ENCODE measurements at places on chromosomes 7 and 10. TPM values are rescaled to one million over a fixed set of nuclear protein-coding genes. Genes with fewer than 3 reads are reported as not detected.
A peak's percentile ranks its signal among the peaks of the same experiment; 100 is the strongest.

The ZFAND4 gene
- total RNA-seq, result 14.3 TPM

The ST7 gene
- 21.3 TPM for total RNA-seq

The PRRT4 gene
- total RNA-seq, result 0.27 TPM

The COL1A2 gene
- not detected for total RNA-seq

The GIMAP6 gene
- total RNA-seq, result 67.1 TPM

The NPFFR1 gene
- under 0.01 TPM for total RNA-seq

The CRCP gene
- total RNA-seq, result 30.2 TPM

The ACSM6 gene
- total RNA-seq, result not detected

The SLC26A3 gene
- not detected for total RNA-seq

The AKAP9 gene
- 22.1 TPM for total RNA-seq

The ALOX5 gene
- total RNA-seq, result 9.2 TPM

The CYP2C19 gene
- total RNA-seq, result not detected

The HHEX gene
- 68.7 TPM for total RNA-seq

DNA sequence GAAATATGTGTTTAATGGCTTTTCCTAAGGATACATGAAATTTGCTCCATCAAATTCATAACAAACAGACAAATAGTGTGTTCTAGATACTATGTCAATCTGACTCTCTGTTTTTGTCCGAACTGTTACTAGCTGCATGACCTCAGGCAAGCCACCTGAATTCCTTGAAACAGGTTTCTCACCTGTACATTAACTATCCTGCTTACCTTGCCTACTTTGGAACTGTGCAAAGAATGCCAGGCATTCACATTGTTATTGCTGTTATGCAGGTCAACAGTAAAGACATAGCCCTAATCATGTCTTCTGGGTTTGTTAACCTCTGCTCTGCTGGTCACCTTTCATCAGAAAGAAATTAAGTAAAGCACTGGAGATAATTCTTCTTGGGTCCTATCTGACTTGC lies 1283.9 kb upstream of the CELF2 start:
- no peak for DNase-seq

GRCh38 chr10:123479640-123480039 lies 186.5 kb upstream of the GPR26 start:
- no peak for DNase-seq

DNA sequence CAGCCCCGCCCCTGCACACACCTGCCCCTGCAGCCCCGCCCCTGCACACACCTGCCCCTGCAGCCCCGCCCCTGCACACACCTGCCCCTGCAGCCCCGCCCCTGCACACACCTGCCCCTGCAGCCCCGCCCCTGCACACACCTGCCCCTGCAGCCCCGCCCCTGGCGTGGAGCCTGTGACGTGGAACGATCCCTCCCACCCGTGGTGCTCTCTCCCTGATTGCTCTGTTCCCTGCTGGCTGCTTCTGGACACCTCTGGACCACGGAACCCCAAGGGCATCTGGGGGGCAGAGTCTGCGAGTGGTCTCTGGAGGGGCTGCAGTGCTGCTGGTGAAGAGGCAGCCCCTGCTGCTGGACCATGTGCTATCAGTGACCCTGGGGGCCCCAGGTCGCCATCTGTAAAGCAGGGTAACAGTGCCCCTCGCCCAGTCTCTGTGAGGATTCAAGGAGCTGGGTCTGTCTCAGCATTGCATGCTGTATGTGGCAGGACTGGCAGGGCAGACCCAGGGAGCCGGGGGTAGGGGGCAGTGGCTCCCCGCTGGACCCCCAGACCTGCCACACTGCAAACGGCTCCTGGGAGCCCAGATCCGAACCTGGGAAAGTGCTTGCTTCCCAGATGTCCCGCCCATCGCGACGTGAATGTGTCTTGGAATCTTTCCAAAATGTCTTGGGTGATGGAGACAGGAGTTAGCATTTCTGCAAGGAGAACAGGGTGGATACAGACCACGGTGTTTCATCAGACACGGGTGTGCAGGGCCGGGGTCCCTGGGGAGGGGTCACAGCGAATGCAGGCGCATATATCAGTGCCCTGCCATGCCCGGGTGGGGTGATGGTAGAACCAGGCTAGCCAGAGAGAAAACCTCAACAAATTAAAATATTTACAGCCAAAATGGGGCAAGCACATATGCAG lies 27.9 kb upstream of the NKX6-2 start:
- DNase-seq, result no peak

DNA sequence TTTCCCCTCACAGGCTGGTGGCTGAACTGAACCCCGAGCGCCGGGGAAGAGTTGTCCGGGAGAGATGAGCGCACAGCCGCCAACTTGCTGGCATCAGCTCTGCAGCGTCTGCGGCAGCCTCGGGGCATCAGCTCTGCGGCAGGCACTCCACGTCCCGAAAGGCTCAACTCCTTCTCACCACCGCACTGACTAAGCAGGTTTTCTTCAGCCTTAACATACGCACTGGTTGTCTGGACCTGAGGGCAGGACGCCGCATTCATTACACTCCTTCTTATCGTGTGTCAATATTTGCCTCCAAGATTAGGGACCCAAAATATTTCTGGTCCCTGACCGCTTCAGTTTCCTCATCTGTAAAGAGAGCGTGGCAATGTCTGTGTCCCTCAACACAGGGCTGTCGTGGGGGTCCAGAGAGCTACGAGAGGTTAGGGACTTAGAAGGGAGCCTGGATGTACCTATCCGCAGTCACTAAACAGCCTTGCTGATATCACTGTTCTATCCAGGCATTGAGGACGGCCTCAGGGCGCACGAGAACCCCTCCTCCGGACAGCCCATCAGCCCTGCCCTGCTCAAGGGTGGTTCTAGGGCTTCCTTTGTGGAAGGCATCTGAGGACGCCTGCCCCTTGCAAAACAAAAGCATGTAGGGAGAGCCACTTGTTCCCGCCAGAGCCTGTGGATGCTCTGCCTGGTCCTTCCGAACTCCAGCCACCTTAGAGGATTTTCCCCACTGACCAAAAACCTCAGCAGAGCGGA lies 42.8 kb upstream of the FIGNL1 start:
- DNase-seq, result no peak

DNA sequence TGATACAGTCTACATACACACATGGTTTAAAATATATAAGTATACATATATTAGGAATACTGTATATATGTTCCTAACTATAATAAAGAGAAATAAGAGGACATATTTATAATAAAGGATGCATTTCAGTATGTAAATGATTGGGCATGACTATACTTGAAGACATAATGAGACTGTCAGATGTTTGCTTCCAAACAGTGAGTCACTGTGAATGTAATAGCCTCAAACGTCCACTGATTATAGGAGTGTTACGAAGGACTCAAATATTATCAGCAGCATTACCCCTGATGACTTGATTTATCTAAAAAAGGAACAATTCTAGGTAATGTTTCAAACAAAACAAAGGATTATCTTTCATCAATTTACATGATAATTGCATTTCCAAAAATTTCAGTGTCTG lies 39.9 kb upstream of the NRBF2 start:
- DNase-seq, result no peak

GRCh38 chr10:99358101-99358500 lies 28.9 kb downstream of the CNNM1 start:
- DNase-seq, result no peak

GRCh38 chr10:86946213-86947155 lies 10.9 kb downstream of the MMRN2 start:
- DNase-seq, result no peak

GRCh38 chr7:40986351-40986873 lies 716.5 kb downstream of the INHBA start:
- no peak for DNase-seq

DNA sequence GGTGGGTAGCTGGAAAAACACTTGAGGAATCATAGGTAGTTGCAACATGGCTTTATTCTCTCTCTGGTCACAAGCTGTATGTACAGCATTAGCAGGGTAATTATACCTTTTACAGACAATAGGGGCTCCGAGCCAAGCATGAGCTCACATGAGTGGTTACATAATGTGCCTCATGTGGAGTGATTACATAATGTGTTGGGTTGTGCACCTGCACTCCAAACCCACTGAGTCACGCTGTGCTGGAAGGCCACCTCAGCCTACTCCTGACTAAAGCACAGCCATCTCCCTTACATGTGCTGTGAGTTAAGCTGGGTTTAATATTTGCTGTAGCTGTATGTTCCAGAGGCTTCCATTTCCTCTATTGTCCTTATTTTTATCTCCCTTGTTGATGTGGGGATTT lies 348.7 kb upstream of the SEMA3C start:
- DNase-seq, result no peak

GRCh38 chr7:33750177-33750576 lies 155.2 kb upstream of the BMPER start:
- DNase-seq, result no peak

DNA sequence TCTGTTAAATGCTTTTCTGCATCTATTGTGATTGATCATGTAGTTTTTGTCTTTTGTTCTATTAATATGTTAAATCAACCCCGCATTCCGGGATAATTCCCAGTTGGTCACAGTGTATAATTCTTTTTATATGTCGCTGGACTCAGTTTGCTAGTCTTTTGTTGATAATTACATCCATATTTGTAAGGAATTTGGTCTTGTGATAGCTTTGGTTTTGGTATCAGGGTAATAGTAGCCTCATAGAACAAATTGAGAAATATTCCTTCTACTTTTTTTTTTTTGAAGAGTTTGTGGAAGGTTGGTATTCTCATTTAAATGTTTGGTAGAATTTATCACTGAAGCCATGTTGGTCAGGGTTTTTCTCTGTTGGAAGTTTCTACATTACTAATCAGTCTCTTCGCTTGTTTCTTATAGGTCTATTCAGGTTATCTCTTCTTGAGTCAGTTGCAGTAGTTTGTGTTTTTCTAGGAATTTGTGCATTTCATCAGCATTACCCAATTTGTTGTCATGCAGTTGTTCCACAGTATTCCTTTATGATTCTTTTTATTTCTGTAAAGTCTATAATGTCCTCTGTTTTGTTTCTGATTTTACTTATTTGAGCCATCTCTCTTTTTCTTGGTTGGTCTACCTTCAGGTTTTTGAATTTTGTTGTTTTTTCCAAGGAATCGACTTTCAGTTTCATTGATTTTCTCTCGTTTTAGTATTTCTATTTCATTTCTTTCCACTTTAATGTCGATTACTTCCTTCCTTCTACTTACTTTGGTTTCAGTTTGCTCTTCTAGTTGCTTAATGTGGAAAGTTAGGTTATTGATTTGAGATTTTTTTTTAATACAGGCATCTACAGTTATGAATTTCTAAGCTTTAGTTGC lies 64.6 kb upstream of the GJD4 start:
- no peak for DNase-seq

DNA sequence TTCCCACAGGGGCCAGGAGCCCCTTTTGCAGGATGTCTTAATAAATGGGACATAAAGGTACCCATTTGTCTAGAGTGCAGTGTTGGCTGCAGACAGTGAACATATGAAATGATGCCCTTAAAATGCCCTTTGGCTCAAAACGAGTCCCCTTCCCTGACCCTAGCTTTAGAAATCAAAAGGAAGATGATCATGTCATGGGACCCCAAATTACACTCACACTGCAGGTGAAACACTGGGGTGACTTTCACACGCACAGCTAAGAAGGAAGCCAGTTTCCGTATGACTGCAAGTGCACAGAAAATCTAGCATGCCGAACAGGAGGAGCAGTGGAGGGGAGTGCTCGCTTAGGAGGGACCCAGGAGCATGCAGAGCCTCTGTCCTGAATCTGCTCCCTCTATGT lies 154.5 kb upstream of the KLF14 start:
- no peak for DNase-seq

DNA sequence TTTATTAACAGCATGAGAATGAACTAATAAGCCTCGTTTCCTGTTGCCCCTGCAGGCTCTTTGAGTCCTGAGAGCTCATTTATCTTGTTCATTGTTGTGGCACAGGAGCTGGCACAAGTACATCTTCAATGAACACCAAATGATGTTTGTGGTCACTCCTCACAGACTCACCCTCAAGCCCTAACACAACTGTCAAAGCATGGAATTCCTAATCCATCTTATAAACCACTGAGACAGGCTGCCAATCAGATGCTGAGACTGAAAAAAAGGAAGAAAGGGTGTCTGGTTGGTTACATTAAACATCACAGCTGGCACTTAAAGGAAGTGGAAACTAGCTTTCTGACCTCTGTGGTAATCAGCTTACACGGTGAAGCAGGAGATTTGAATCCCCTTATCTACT lies 7.7 kb upstream of the CCDC172 start:
- no peak for DNase-seq

DNA sequence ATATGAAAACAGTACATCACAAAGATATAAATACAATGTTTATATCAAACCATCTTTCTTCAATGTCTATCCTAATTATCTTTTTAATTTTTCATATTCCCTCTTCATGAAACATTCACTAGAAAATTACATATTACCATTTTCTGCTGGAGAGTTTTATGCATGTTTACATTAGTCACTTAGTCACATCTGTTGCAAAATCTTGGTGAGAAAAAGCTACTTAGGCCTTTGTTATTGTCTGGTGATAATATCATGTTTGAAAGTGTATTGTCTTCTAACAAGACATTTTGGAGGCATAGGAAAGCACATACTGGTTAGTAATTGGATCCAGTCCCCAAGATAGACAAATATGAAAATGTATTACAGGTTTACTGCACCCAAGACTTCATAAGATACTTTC lies 163.6 kb downstream of the GNAI1 start:
- no peak for DNase-seq

- DNase-seq, result no peak
Measured at GRCh38 chr7:26648554-26648953, 215.8 kb downstream of the SKAP2 start.

- peak; percentile 68 for DNase-seq
Measured at GRCh38 chr7:5997210-5997808, 11.5 kb downstream of the PMS2 start.

DNA sequence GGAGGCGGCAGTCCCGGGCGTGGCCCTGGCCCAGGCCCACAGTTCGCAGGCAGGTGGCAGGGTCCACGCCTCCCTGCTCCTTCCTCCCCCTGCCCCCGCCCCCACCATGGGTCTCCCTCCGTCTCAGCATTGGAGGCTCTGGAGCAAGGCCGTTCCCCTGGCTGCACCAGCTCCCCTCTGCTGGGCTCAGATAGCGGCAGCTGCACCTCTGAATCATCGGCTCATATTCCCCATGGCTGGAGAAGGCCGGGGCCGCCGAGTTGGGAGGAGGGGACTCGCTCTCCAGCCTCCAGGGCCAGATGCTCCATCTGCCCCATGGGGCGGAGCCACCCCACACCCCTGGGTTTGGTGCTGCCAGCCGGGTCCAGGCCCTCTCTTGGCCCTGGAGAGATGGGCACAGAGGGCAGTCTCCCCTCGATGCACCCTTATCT lies 145.0 kb downstream of the ELFN1 start:
- no peak for DNase-seq

Data from hematopoietic multipotent progenitor cell (in vitro differentiated cells).